Activated CD8-positive, alpha-beta memory T cell treated with anti-CD3 and anti-CD28 coated beads for 48 hours (primary cell): ENCODE measurements at places on chromosomes 13 and 19.

DNA sequence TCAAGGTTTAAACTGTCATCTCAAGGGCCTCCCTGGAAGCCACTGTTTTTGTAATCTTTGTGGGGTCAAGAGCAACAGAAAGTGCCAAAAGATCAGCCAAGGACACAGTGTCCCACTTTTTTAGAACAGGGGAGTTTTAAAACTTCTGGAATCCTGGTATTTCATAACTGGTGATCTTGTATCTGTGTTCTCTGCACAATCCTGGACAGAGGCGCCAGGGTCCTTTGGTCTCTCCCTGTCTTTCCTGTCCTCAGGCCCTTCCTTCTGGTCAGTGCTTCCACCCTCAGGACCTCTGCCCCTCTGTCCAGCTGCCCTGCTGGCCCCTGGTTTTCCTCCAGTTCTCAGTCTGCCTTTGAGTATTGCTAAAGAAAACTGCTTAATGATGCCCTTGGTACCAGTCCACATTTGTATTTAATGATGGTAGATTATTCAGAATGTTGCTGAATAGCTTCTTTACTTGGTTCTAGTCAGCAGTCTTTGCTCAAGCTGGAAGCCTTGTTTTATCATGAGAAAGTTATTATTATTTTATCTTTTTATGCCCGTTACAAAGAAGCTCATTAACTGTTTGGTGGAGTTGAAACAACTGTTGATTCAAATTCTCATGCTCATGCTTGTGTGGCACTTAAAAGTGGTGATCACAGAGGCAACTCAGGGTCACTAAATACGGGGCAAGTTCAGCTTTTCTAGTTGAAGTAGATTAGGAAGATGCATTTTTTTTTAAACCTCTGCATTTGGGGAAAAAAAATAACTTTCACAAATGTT lies 47.5 kb downstream of the WASF3 start:
- DNase-seq, result no peak

GRCh38 chr13:26601669-26602068 lies 44.2 kb downstream of the WASF3 start:
- no peak for DNase-seq

DNA sequence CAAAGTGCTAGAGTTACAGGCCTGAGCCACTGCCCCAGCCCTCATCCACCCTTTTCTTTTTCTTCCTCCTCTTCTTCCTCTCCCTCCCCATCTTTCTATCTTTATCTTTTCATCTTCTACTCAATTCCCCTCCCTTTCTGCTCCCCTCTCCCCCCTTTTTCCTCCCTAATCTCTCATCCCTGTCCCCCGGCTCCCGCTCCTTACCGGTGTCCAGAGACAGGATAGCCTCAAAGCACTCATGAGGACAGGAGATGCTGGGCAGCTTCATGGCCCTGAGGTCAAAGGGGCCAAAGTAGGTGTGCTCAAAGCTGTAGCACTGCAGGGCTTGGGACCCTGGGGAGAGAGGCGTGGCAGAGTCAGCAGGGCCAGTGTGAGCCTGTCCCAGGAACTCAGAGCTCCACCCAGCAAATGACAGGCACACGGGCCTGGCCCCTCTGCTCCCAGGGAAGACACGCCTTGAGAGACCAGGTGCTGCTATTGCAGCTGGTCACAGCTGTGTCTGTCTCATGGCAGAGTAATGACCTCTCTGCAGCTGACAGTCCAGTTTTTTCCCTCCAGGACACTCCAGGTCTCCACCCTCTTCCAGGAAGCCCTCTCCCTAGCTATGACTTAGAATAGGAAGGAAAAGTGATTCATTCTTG lies 2.6 kb downstream of the LYPD5 start:
- no peak for DNase-seq

GRCh38 chr19:21580101-21580500 lies 74.7 kb downstream of the ZNF429 start:
- no peak for DNase-seq

- DNase-seq, result no peak
Observed at GRCh38 chr13:91579320-91579719, 180.9 kb downstream of the GPC5 start.

- no peak for DNase-seq
Observed at GRCh38 chr19:4279530-4280422, 710 bp downstream of the SHD start.

GRCh38 chr13:110698689-110699088 lies 7.2 kb downstream of the CARS2 start:
- DNase-seq, result no peak

DNA sequence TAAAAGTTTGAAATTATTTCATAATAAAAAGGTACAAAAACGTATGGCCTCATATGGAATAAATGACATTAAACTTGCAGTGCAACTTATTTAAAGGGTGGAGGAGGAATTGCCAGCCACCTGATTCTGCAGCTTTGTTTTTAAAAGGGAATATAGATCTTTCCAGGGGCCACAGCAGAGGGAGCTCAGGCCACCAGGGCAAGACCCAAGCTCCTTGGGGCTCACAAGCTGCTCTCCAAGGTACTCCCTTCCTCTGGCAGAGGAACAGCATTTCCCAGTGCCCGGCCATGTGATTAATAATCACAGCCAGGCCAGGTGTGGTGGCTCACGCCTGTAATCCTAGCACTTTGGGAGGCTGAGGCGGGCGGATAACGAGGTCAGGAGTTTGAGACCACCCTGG lies 6.2 kb downstream of the ACOD1 start:
- DNase-seq, result no peak

DNA sequence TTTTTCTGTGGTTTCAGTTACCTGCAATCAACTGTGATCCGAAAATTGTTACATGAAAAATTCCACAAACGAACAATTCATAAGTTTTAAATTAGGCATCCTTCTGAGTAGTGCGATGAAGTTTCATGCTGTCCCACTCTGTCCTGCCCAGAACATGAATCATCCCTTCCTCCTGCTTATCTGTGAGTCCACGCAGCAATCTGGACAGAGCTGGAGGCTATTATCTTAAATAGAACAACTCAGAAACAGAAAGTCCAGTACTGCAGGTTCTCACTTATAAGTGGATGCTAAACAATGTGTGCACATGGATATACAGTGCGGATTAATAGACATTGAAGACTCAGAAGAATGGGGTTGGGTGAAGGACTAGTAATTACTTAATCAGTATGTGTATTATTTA lies 583.7 kb upstream of the SPRY2 start:
- DNase-seq, result no peak

DNA sequence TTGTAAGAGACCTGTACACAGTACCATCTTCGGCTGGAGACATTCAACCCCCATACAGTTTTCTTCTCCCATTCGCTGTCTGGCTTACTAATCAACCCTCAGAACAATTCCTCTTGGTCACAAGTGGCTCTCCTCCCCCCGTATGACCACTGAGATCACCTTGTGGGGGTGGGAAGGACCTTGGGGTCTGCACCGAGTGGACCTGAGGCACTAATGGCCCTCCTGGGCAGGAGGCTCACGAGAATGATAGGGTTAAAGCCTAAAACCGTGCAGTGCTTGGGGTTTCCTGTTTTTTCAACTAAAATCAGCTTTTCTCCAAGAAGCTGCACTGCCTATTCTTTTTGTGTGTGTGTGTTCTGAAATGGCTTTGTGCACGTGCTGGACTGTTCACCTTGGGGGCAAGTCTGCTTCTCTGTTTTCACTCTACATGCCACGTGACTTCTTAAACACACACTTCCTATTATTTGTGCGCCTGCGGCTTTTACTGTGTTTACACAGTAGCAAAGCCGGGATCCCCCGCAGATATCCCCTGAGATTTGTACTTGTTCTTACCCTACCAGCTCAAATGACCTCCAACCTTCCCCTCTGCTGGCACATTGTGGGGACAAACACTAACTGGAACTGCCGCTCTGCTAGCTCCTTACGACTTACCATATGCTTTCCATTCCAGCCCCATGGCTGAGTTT lies 12.3 kb downstream of the RBM26 start:
- no peak for DNase-seq

- DNase-seq, result no peak
Observed at GRCh38 chr19:14325863-14326262, 55.4 kb upstream of the ADGRE5 start.

- DNase-seq, result no peak
Observed at GRCh38 chr19:51002542-51003311, 1.3 kb upstream of the KLK8 start.

GRCh38 chr19:38253788-38254187 lies 2.4 kb downstream of the PPP1R14A start:
- no peak for DNase-seq

GRCh38 chr19:7879111-7879807 lies 5.1 kb upstream of the PRR36 start:
- no peak for DNase-seq

DNA sequence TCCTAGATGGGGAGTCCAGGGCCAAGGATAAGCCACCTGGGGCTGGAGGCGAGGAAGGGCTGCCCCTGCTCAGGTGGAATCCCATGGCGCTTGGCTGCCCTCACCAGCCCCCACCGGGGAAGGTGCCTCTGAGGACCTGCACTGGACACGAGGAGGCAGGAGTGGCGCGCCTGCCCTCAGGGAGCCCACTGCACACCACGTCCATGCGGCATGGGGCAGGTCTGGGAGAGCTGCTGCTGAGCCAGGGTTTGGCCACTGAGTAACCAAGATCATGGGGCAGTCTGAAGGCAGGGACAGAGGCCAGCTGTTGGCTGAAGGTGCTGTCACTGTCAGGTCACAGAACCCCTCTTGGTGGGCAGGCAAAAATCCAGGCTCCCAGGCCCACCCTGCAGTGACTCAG lies 25.9 kb downstream of the ELAVL1 start:
- no peak for DNase-seq

DNA sequence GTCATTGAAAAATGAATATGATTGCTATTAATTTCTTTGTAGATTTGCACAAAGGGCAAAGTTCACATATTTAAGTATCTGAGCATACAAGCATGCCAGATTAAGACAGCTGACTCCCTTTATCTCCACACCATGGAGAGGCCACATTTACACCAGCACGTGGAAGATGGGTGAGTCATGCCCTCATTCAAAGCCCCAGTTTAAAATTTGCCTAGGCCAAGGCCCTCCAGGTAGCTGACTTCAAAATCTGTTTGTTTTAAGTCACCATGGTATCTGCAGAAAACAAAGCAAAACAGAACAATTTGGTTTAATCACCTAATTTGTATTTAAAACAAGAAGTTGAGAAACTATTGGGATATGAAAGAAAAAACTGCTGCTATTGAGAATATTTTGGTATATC lies 109.2 kb downstream of the ESD start:
- DNase-seq, result no peak

DNA sequence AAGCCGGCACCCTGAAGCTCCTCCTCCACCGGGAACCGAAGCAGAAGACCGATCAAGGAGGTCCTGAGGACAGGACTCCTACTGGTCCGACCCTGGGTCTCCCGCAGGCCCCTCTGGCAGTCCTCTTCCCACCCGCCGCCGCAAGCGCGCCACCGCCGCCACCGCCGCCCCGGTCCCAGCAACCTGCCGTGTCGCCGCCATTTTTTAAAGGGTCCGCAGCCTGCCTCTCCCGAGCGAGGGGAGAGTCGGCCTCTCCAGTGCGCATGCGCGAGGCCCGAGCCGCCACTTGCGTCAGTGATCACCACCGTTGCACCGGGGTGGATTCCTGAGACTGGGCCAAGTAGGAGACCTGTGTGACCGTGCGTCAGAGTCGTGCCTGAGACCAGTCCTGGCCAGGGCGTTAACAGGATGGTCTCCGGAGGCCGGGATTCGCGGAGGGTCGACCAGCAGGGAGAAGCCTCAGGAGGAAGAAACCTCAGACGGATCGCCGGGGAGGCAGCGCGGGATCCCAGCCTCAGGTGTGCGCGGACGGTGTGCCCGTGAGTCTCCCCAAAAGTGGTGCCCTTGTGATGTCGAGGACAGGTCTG lies 51.6 kb downstream of the ZNF146 start:
- DNase-seq, result no peak

- no peak for DNase-seq
Observed at GRCh38 chr19:55812449-55812848, 19.4 kb downstream of the NLRP11 start.

GRCh38 chr13:107743983-107744382 lies 471.4 kb downstream of the LIG4 start:
- DNase-seq, result no peak

GRCh38 chr13:78247362-78247761 lies 328.7 kb upstream of the EDNRB start:
- no peak for DNase-seq

- no peak for DNase-seq
Observed at GRCh38 chr19:22601906-22602630, 32.1 kb upstream of the ZNF492 start.

DNA sequence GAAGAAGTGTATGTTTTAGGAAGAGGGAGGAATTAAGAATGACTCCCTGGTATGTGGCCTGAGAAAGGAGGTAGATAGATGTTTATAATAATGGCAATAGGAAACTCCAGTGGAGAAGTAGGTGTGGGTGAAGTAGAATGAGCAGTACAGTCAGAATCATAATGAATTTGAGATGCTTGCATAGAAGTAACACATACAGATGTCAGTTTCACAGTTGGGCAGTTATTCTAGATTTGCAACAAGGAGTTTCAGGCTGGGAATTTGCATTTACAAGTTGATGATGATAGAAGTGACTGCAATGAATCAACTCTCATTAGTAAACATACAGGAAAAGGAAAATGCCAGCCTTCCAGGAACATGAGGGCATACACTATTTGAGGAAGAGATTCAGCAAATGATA lies 149.0 kb downstream of the SLITRK1 start:
- no peak for DNase-seq

DNA sequence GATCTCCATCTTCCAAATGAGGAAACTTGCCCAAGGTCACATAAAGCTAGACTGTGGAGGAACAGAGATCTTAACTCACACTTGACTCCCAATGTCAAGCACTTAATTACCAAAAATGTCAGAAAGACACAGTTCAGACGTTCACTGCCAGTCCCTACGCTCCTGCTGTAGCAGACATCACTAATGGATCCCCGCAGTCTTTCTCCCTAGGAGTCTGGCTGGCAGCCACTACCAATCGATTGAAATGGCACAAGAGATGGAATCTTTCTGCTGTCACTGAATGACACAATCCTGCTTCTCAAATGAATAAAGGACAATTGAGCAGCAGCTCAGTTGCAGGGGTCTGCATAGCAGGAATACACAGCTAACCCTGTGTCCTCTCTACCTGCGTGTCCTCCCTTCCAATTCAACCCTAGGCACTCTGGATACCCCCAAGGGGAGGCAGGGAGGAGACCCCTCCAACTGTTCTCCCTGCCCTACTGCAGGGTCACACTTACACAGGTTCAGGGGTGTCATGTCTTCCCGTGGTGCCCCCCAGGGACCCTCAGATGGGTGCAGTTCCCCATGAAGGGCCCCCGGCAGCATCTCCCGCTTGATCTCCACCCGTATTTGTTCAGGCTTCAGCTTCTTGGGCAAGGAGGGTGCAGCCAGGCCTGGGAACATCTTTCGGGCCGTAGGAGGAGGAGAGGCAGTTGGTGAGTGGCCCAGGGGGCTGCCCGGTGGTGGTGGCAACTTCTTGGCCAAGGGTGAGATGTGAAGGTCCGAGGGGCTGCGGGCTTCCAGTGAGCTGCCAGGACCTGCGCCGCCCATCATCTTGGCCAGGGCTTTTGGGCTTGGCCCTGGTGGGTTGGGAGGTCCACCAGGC lies 7.9 kb upstream of the AKAP8L start:
- no peak for DNase-seq

GRCh38 chr13:32115066-32115465 lies 83.5 kb downstream of the FRY start:
- no peak for DNase-seq
